ENCODE measurements at places on chromosomes 2 and 18.

DNA sequence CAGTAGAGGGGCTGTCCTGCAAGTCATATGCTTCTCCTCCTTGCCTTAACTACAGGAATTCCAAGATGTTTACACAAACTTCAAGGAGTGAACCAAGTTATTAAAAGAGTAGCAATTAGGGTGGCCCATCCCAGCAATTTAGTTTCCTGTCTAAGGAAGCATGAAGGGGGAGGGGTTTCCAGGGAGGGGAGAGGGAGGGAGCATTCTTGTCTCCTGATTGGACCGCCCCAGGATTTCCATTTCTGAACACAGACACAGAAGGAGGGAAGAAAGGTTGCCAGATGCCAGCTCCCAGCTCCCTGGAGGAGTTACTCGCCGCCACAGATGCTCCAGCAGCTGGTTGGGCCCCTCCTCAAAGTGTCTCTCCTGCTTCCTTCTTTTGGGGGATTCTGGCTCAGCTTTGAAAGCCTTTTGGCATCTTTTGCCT is 107.6 kb downstream of the TRIB2 start:
- DNase-seq, result no peak

DNA sequence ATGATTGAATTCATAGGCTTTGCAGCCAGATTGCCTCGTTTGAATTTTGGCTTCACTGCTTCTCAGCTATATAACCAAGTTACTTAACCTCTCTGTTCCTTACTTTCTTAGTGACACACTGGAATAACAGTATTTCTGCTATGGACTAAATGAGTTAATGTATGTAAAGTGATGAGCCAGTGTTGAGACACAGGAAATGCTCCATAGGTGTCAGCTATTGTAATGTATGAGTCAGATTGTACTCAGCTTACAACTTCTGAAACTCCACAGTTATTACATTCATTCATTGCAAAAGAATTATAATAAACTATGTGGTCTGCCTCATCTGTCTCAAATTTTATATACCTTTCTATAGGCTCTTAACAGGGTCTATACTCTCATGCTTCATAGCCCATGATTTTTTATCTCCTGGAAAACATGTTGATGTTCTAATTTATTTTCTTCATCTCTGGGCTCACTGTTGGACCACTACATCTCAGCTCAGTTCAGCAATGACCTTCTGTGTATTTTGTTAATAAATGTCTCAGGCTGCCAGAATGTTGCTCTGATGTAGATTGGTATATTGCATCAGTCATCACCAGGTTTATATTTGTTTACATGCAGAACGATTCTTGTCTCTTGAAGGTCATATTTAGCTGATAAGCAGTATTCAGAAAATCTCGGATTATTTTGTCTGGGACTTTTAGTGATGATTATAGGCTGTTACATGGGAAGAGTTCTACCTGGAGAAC is 76.2 kb downstream of the MAP3K20 start:
- DNase-seq, result no peak

DNA sequence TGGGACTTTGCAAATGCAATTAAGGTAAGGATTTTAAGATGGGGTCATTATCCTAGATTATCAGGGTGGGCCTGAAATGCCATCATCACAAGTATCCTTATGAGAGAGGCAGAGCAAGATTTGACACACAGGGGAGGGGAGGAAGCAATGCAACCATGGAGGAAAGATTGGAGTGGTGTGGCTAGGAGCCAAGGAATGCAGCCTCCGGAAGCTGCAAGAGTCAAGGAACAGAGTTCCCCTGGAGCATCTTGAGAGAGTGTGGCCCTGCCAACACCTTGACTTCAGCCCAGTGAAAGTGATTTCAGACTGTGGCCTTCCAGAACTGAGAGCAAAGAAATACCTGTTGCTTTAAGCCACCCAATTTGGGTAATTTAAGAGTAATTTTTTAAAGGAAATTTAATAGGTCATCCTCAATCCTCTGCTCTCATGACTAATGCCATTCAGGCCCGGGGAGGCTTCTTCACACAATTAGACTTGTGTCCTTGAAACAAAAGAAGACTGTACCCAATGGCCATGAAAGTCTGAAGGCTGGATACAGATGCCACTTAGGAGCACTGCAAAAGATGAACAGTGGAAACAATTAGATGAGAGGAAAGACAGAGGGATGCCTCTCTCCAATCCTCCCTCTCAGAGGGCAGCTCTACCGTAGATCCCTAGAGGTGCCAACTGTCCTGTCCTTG is 250.3 kb upstream of the ID2 start:
- DNase-seq, result no peak

DNA sequence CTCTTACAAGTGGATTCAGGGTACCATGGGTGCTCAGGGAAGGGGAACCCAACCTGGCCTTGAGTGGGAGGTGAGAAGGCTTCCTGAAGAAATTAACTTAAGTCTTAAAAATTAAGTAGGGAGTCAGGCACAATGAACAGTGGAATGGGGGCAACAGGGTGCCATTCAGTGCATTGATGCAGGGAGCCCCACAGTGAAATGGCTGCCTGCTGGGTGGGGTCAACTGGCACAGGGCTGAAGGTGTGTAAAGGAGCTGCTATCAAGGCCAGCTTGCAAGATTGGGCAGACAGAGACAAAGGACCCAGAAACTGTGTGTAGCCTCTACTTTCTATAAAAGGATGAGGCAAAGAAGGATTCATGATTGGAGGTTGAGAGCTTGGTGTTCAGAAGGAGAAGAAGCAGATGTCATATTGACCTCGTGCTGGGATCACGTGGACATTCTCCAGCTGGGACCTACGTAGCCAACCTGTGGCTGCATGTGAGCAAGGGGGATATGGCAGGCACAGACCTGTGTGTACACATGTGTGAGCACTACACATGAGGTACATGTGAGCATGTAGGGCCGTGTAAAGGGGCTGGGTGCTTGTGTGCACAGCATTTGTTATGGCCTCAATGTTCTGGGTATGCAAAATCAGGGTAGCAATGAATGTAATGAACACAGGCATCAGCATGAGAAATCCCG is 209.5 kb upstream of the HAAO start:
- DNase-seq, result no peak

GRCh38 chr2:29196792-29197788 is 81.9 kb downstream of the CLIP4 start:
- peak; percentile 84 for DNase-seq

- no peak for DNase-seq
Observed at GRCh38 chr2:64477979-64478378, 24.0 kb downstream of the LGALSL start.

DNA sequence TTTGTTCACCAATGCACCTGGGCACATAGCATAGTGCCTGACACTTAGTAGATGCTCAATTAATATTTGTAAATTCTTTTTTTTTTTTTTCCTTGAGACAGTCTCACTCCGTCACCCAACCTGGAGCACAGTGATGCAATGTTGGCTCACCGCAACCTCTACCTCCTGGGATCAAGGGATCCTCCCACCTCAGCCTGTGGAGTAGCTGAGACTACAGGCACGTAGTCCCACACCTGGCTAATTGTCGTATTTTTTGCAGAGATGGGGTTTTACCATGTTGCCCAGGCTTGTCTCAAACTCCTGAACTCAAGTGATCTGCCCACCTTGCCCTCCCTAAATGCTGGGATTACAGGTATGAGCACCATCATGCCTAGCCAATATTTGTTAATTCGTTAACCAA is 23.2 kb upstream of the LPIN2 start:
- DNase-seq, result no peak

GRCh38 chr2:149185942-149186490 is 144.4 kb upstream of the LYPD6 start:
- DNase-seq, result no peak

DNA sequence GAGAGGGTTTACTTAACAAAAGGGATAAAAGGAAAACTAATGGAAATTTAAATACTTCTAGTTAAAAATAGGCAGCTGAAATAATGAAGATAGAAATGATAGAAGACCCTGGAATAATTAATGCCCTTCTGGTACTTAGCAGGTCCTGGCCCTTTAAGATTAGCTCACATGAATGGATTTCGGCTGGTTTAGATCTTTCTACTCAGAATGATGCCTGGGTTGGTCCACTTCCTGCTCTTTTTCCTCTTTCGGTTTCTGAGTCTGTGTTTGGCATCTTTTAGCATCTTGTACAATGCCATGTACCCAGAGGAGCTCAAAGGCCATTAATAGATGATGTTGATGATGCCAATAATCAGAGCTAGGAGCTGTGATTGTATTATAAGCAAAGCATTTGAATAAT is 290.5 kb downstream of the CLIP4 start:
- DNase-seq, result no peak

GRCh38 chr2:9400268-9401058 is 22.9 kb downstream of the ITGB1BP1 start:
- no peak for DNase-seq

- DNase-seq, result no peak
Observed at GRCh38 chr2:164574931-164575330, 46.4 kb downstream of the GRB14 start.

DNA sequence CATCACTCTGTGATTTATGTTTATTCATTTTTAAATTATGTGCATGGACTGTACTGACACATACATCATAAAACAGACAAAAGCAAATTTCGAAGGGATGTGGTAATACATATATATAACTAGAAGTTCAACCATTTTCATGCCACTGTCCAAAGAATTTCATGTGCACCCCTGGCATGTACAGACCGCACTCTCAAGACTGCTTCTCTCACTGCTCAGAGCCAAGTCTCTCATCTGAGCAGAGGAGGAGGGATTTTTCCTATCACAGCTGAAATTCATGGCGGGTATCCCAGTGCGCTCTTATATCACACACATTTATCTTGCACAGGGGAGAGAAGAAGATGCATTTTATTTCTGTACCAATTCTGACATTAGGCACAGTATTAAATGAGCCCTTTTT is 5.9 kb downstream of the TMEM178A start:
- DNase-seq, result no peak

- DNase-seq, result no peak
Observed at GRCh38 chr2:208039376-208040110, 14.2 kb upstream of the PLEKHM3 start.

DNA sequence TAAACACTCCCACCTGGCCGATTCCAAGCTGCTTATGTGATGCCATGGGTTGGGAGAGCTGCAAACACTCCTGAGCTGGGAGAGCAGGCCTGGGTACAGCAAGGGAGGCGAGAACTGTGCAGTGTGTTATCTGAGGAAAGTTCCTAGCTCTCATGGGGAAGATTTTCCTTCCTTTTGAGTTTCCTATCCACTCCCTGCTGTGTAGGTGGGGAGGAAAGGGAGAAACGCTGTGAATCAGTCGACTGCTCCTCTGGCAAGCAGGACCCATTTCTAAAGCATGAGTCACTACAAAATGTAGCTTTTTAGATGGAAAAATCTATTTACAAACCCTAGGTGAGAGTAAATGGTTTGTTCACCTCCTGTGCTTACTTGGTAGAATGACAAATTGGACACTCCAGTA is 80.4 kb downstream of the SH3RF3 start:
- DNase-seq, result no peak

GRCh38 chr2:217916504-217917254 is 86.1 kb downstream of the TNS1 start:
- no peak for DNase-seq

- DNase-seq, result no peak
Observed at GRCh38 chr18:40652321-40652720, 1302.7 kb upstream of the PIK3C3 start.

DNA sequence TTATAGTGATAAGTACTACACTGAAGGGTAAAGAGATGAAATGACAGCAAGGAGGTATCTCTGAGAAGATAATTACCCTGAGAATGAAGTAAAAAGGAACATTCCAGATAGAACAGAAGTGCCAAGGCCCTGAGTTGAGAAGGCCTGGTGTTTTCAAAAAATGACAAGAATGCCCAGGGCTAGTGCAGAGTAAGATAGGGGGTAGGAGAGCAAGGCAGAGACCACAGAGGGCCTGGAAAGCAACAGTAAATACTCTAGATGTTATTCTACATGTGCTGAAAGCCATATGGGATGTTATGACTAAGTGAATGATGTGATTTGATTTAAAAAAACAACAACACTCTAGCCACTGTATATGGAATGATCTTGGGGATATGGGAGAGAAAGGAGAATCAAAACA is 52.3 kb downstream of the BAZ2B start:
- DNase-seq, result no peak

DNA sequence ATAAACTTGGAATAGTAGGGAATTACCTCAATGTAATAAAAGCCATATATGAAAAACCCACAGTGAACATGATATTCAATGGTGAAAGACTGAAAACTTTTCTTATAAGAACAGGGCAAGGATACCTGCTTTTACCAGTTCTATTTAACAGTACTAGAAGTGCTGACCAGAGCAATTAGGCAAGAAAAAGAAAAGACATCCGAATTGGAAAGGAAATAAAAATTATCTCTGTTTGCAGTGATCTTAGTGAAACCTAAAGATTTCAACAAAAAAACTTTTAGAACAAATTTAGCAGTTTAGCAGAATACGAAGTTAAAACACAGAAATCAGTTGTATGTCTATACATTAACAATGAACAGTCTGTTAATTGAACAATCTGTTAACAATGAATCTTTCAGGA is 69.1 kb downstream of the MIB1 start:
- DNase-seq, result no peak

DNA sequence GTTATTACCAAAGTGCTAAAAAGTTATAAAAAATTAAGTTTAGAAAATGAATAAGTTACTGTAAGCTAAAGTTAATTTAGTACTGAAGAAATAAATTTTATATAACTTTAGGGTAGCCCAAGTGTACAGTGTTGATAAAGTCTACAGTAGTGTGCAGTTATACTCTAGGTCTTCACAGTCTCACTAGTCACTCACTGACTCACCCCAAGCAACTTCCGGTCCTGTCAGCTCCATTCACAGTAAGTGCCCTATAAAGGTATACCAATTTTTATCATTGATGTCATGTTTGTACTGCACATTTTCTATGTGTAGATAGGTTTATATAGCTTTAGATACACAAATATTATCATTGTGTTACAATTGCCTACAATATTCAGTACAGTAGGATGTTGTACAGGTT is 518.3 kb upstream of the PIK3C3 start:
- no peak for DNase-seq

- no peak for DNase-seq
Observed at GRCh38 chr2:229798446-229799155, 84.2 kb upstream of the DNER start.

- DNase-seq, result no peak
Observed at GRCh38 chr2:187093771-187094412, 244.9 kb upstream of the ZSWIM2 start.

GRCh38 chr2:74708883-74709282 is 54.8 kb downstream of the SEMA4F start:
- no peak for DNase-seq

GRCh38 chr2:139867601-139868226 is 1087.5 kb upstream of the NXPH2 start:
- no peak for DNase-seq

DNA sequence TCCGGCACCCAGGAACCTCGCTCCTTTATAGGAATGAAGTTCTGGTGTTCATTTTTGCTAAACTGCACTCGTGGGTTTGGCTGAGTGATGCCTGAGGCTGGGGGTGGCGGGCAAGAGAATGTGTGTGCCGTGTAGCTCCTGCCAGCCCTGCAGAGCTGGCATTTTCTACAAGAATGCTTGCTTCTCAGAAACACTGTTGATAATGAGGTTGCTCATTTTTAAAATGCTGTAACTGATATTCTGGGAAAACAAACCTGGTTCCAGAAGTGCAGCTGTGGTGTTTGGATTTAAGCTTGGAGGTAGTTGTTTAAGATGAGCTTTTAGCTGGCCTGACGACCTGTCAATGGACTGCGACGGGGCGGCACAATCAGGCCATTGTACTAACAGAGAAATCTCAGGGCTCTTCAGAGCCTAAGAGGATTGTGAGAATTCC is 511.9 kb upstream of the TNP1 start:
- no peak for DNase-seq

GRCh38 chr2:79387431-79387830 is 125.4 kb upstream of the CTNNA2 start:
- no peak for DNase-seq

Measured in stimulated activated naive CD8-positive, alpha-beta T cell treated with anti-CD3 and anti-CD28 coated beads, Interleukin-15, Interleukin-2, amounts not matched to agents 100 U/mL and 50 U/mL, for 24 hours (primary cell).